ENCODE measurements at places on chromosomes 2 and 18.

- no peak for DNase-seq
These were observed 37.0 kb downstream of the PUM2 start for GRCh38 chr2:20313659-20314058.

DNA sequence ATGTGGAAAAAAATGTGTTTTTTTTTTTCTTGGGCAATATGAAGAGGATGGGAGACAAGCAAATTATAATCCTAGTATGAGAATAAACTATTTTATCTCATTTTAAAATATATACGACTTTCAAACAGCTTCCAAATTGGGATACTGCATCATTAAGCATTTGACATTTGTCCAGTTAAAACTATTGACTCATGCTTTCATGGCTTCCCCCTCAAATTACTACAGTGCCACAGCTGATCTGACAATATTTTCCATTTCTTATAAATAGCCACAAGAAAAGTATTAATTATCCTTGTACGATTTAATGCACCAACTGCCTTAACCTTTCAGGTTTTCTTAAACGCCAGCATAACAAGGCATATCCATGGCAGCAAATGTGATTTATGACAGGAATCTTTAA lies 1134.8 kb upstream of the ZEB2 start:
- no peak for DNase-seq

GRCh38 chr2:191321861-191322662 lies 76.9 kb downstream of the MYO1B start:
- no peak for DNase-seq

GRCh38 chr2:83993873-83994632 lies 465.0 kb downstream of the SUCLG1 start:
- no peak for DNase-seq

DNA sequence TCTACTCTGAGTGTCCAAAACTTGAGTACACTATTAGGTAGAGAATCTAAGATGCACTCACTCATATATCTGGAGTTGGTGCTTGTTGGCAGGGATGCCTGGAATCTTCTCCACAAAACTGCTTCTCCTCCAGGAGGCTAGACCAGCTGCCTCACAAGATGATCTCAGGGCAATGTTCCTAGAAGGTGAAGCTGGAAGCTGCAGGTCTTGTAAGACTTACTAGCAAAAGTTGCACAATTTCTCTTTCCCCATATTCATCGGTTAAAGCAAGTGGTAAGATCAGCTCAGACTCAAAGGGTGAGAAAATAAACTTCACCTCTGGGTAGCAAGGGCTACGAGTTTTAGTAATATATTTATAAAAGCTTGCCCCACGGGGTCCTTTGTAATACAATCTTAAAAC lies 454.4 kb upstream of the ACVR2A start:
- no peak for DNase-seq

DNA sequence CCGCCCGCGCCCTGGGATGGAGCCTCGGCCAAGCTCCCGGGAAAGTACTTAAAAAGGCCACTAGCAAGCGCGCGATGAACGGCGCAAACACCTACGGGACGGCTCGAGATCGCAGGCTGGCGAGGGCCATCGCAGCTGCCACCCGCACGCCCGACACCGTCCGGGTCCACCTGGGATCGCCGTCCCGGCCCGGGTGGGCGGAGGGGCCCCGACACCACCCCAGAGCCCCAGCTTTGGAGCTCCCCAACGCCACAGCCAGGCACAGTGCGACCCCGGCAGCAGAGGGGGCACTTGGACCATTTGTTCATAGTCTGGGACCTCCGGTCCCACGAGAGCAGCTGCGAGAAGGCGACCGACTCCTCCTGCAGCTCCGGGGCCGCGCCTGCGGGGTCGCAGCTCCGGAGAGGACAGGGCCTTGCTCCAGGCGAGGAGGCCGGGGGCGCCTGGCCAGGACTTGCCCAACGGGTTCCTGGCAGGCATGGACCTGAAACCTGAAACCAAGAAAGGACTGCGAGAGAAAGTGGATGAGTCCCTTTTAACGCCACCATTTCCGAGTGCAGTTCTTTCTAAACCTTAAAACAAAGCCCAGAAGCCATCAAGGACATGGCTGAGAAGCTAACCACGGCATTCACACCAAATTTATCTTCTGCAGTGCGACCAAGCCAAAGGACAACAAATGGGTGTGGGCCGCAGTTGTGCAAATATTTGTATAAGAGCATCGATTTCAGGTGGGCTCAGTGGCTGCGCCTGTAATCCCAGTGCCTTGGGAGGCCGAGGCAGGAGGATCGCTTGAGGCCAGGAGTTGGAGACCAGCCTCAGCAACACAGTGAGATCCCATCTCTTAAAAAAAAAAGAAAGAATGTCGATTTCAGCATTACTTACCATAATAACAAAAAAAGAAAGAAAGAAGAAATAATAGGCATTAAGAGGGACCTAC lies 54.0 kb upstream of the IMP4 start:
- DNase-seq = no peak

- DNase-seq = no peak
These were observed 84.0 kb upstream of the MYCN start for GRCh38 chr2:15856318-15856717.

All from LoVo (cell line).